ENCODE measurements at places on chromosomes 7 and 10.

GRCh38 chr7:150642926-150643325 lies 10.7 kb upstream of the GIMAP6 start:
- no peak for DNase-seq

DNA sequence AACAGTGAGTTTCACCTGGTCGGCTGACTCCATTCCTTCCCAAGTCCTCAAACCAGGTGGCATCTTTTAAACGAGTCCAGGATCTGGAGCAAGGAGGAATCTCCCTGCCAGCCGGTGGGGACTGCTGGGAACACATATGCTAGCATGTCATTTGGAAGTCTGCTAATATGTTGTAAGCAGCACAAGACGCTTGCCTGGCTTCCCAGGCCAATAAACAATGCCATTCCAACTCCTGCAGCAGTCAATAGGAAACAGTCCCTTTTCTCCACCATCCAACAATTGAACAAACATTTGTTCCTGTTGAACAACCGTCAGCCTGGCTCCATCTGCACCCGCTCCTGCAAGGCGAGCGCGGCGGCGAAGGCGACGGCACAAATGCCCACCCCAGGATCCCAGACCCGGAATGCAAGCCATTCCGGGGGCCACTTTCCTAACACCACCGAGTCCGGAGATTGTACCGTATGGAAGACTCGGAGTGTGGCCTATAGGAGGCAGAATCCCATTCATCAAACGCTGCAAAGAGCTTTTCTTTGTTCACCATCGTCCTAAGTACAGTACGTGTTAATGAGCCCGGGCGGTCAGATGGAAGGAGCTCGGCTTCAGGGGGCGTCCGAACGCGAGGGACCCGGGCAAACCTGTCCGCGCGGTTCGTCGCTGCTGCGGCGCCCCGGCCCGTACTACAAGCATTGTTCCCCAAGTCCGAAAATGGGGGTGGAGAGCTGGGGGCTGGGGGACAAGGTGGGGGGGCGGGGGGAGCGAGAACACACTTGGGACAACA lies 1.6 kb downstream of the FAM53B start:
- DNase-seq = no peak

DNA sequence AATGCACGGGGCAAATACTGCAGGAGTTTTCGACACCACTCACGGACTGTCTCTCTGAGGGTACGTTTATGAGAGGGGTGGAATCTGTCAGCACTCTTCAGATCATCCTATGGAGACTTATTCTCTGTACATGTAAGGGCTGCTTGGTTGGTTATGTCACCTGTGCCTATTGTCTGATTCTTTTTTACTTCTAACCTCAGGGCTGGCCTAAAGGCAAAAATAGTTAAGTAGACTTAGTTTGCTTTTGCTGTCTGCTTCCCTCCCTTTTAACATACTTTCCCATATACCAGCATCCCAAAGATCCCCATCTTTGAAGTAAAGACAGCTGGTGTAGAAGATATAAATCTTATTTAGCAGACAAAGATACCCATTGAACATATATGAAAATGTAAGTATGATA lies 105.9 kb downstream of the PRKG1 start:
- no peak for DNase-seq

- no peak for DNase-seq
These were observed 13.0 kb downstream of the ANTXRL start for GRCh38 chr10:46299536-46300369.

DNA sequence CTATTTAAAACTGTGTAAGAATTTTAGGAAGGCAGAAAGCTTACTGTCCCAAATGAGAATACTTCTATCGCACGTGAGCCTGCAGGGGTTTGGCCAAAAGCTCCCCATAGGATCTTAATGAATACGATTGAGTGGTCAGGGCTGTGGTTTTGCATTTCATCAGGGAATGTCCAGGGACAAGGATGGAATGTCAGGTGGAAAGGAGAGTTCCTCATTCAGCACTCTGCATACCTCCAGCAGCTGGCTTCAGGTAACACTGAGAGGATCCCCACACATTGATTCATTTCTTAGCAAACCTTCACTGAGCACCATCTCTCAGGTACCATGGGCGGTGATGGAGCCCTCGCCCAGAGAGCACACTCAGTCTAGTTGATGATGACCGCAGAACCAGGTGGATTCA lies 27.2 kb downstream of the ANK3 start:
- DNase-seq = no peak

GRCh38 chr10:105413997-105414396 lies 772.9 kb downstream of the SORCS3 start:
- DNase-seq = no peak

DNA sequence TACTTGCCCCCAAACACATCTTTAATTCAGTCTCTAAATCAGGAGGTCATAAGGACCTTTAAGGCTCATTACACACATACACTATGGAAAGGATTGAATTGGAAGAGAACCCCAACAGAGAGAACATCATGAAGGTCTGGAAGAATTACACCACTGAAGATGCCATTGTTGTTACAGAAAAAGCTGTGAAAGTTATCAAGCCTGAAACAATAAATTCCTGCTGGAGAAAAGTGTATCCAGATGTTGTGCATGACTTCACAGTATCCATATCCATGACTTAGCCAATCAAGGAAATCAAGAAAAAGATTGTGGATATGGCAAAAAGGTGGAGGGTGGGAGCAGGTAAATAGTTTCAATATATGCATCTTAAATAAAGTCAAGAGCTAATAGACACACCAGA lies 13.7 kb downstream of the LIPA start:
- no peak for DNase-seq

DNA sequence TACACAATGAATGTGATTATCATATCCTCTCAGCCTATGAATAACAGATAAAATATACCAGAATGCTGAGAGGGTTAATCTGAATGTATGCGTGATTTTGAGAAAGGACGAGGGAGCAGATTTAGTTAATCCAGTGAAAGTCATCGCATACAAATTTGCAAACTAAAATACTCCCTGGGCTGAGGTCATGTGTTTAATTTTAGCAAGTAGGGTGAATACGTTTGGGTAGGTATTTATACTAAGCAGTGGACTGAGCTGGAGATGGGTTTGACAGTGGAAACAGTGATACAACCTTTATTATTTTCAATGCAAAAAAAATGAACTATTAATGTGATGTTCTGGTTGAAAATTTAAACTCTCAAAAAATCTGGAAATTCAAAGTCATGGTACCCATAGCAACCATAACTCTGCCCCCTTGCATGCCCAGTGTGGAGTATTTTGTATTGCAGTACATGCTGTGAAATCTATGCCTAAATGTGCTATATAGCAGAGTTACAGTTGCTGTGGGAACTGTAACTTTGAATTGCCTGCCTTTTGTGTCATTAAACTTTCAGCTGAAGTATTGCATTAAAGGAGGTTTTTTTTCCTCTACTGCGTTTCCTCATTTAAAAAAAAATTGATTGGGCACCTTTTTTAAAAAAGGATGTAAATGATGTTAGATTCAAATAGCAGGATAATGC lies 9.5 kb upstream of the ARID5B start:
- no peak for DNase-seq

GRCh38 chr10:127934383-127934782 lies 27.5 kb downstream of the PTPRE start:
- no peak for DNase-seq

DNA sequence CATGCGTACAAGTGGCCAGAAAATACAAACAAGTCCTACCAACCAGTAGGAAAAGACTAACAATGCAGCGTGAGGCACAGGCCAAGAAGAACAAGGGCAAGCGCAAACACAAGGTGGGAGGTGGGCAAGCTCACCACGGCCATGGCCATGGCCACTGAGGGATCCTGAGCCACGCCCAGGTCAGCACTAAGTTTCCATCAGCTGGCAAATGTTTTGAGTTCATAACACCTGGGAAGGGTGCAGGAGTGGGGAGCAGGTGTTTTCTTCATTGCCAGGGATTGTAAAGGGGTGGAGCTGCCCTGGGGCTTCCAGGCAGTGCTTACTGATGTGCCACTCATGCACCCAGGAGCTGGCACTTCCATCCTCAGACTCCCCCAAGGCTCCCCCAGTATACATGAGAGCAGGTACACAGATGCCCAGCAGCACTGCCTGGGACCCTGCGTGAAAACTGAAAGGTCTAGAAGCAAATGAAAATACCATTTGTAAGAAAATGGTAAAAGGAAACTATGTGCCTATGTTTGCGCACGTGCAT lies 139.2 kb upstream of the RET start:
- DNase-seq = no peak

- peak; percentile 33 for DNase-seq
These were observed 36.3 kb downstream of the TRIL start for GRCh38 chr7:28921822-28922221.
